ENCODE measurements at places on chromosomes 3 and 15.

DNA sequence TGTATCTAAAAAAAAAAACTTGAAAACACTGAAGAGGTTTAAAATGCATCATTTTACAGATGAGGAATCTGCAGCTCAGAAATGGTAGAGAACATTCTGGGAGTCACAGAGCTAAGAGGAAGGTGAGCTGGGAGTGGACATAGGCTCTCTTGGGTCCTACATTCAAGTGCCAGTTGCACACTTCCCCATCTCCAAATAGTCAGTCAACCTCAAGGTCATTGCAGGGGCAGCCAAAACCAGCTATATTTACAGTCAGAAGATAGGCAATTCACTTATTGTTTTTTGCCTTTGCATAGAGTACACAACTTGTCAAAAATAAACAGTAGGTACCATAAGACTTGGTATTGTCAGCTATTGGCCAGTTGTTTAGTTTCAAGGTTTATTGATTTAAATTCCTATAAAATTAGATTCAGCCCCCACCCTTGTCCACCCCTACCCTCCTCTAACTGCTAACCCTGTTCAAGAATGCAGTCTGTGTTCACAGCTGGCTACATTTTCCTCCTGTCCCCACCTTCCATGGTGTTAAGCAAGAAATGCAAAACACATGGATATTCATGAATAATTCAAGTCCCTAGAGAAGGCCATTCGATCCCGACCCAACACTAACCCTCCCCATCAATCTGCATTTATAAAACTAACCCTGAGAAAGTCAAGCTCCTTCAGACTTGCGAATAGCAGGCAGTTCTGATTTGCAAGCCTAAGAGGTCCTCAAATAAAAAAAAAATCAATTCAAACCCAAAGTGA is 567.0 kb upstream of the MCTP2 start:
- no peak for DNase-seq

DNA sequence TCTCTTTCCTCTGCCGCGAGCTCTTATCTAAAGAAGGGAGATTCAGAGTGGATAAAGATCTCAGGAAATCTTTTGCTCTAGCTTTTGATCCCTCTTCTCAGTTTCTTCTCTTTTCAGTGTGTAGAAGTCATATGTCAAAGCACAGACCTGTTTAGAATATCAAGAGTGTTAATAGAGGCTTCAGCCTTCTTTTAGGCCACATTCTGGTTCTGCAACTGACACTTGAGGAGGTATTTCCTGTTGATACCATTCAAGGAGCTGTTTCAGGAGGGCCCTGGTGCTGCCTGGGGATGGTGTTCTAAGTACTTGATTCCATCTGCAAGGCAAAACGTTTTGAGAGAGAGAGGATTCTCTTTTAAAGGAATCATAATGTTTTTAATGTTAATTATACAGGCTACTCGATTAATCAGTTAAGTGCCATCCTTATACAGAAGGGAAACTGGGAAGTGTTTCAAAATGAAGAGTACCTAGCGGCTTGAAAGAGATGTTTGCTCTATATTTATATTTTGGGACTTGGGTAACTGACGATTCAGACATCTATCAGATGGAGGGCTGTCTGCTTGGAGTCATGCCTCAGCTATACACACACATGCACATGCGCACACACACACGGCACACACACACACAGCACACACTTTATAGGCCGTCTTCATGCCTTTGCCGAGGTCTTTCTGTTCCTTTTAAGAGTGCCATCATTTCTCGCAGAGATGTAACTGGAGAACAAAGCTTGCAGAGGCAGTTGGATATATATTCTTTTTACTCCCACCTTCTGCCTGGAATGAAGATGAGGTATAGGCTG is 313.9 kb downstream of the PTPRG start:
- DNase-seq, result no peak

- DNase-seq, result peak; percentile 15
These were observed 127.6 kb upstream of the LMOD3 start for GRCh38 chr3:69250014-69250413.

DNA sequence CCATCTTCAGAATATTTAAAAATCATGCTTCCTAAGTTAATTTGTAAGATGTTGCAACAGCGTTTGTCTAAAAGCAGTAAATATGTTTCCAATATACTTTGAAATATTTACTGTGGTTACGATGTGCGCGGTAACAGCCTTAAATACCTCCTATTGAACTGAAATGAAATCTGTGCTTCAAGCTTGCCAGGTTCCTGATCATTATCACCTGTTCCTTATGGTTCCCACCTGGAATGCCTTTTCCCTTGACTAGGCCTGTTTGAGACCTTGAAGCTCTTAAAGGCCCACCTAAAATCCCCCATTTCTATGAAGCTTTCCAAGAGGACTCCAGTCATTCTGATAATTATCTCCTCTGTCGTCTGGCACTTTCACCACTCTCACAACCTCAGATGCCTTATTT is 146.7 kb downstream of the NAALADL2 start:
- no peak for DNase-seq

- DNase-seq, result no peak
These were observed 10.6 kb upstream of the TBC1D5 start for GRCh38 chr3:17752876-17753631.

- no peak for DNase-seq
These were observed 50.3 kb upstream of the GNB5 start for GRCh38 chr15:52241489-52241888.

DNA sequence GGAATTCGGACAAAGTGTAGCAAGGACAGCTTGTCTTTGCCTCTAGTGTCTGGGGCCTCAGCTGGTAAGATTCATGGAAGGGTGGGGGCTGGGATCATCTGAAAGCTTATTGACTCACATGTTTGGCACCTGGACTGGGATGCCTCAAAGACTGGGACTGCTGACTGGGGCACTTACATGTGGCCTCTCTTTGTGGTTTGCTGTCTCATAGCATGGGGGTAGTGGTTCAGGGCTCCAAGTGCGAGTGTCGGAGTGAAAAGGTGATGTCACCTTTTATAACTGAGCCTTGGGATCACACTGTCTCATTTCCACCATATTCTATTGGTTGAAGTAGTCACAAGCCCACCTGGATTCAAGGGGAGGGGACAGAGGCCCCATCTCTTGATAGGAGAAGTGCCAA is 6.8 kb downstream of the MFSD1 start:
- no peak for DNase-seq

DNA sequence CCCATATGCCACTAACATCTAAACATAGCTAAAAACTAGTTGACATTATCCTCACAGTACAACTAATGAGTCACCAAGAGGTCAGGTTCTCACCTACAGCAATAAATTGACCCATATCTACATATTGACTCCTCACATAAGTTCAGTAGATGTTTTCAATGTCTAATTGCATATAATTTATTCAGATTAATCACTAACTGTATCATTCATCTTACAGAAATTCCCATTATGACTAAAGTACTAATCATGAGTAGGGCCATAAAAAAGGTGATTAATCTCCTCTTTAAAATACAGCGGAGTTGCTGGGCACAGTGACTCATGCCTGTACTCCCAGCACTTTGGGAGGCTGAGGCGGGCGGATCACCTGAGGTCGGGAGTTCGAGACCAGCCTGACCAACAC is 82.4 kb upstream of the ST3GAL6 start:
- no peak for DNase-seq

DNA sequence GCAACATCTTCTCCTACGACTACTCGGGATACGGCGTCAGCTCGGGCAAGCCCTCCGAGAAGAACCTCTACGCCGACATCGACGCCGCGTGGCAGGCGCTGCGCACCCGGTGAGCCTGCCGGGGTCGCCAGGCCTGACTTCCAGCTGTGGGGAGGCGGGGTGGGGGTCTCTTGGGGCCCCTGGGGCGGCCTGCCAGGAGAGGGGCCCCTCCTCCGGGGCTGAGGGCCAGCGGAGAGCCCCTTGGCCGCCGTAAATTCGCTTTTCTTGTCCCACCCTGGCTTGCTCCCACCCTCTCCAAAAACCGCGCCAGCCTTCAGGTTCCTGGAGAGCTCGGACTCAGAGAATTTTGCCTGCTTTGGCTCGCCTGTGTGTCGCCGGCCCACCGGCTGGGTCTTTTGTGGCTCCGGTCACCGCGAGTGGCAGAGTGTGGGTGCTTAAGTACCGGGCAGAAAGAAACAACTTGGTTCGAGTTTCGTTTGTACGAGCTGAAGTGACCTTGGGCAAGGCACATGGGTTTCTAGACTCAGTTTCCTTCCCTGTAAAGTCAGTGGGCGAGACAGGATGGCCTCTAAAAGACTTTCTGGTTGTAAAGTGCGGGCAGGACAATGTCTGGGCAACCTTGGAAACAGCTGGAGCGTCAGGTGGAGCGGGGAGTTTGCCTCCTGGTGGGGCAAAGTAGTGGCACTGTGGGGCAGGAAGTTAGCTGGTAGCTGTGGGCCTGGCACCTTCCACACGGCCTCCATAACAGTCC is 976 bp downstream of the ABHD17C start:
- DNase-seq, result no peak

- DNase-seq, result no peak
These were observed 42.1 kb downstream of the MINAR1 start for GRCh38 chr15:79474252-79474651.

GRCh38 chr3:13260259-13261103 is 159.6 kb downstream of the NUP210 start:
- DNase-seq, result no peak

DNA sequence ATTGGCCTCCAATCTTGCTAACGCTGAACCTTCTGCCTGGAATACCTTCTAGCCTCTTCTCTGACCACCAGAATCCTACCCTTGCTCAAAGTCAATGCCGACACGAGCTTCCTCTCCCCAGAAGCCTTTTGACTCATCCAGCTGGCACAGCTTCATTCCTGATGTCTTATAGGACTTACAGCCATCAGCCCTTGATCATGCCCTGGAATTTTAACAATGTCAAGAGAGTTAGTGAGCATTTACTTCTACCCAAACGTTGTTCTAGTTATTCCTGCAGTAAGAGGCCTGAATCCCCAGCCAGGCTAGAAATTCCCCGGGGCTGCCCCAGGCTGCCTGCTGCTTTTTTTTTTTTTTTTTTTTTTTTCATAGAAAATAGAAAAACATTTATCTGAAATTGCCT is 3.9 kb downstream of the CYP1A2 start:
- DNase-seq, result no peak

GRCh38 chr3:80055306-80055705 is 287.5 kb upstream of the ROBO1 start:
- no peak for DNase-seq

DNA sequence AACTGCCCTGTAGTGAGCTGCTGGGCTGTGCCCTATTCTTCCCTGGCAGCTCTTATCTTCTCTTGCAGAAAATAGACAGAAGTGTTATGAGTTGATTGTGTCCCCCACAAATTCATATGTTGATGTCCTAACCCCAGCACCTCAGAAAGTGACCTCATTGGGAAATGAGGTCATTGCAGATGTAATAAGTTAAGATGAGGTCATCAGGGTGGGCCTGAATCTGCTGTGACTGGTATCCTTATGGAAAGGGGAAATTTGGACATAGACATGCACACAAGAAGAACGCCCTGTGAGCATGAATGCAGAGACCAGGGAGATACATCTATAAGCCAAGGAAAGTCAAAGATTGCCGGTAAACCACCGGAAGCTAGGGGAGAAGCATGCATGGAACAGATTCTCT is 49.0 kb downstream of the SPSB4 start:
- no peak for DNase-seq

DNA sequence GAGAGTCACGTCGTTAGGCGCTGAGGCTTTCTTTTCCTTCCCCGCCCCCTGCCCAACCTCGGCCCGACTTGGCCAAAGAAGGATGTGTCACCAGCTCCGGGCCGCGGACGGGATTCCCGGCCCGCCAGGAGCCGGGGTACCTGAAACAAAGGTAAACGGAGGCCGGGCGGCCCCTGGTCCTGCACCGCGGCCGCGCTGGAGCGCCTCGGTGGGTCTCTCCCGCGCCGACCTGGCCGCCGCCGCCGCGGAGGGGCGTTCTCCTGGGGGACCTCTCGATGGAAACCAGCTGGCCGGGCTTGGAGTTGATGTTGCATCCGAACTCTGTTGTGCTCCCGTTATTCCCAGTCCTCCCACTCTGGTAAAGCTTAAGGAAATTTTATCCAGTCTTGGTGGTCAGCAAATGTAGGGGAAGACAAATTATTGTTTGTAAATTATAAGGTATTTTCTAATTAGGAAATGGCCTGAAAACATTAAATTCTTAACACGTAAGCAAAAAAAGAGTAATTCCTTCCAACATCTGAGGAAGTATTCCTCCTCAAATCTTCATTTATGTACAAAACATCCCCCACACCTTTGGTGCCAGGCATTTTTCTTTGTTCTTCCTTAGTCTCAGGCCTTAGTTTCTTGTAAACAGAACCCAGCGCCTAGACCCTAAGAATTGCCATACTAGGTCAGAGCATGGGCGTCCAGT is 888 bp downstream of the PPP2R3A start:
- no peak for DNase-seq

GRCh38 chr15:66388576-66388975 is 1.9 kb downstream of the MAP2K1 start:
- no peak for DNase-seq

DNA sequence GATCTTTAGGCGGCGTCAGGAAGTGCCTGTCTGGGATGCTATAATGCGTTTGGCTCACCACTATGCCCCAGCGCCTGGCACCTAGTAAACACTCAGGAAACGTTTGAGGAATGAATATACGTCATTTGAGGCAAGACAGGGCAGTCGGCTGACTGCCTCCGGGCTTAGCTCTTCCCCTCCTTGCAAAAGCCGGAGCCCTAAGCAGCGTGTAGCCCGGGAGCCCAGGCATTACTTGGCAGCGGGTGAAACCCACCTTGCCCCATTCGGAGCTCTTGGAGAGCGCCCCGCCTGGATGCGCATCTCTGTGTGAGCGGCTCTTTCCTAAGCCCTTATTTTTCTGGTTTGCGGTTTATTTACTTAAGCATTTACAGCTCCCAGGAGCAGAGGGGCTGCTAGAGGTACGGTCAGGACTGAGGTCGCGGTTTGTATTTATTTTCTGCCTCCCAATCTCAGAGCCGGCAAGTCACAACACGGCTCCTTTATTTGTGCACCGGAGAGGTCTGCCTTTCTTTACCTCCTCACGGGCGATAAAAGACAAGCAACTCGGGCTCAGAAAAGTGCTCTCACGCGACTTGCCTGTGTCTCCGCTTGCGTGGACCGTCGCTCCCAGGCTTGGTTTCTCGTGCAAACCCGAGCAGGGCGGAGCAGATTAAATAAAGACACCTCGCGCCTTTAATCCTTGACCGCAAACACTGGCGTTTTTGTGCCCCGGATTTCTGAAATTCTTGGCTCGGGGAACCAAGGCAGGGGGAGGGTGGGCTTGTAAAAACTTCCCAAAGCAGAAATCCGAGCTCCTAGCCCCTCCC is 737 bp upstream of the ITPR1 start:
- DNase-seq, result peak; percentile 24

GRCh38 chr3:29297998-29298397 is 17.1 kb downstream of the RBMS3 start:
- no peak for DNase-seq

Data from smooth muscle cell of the brain vasculature (primary cell).